ENCODE measurements at places on chromosomes 6 and 20. TPM values are rescaled to one million over a fixed set of nuclear protein-coding genes. Genes with fewer than 3 reads are reported as not detected.

- DNase-seq: no peak
These were observed 126.9 kb upstream of the TIAM2 start for GRCh38 chr6:154868143-154868594.

GRCh38 chr6:41430875-41431274, 95.5 kb downstream of the NCR2 start:
- DNase-seq: no peak

DNA sequence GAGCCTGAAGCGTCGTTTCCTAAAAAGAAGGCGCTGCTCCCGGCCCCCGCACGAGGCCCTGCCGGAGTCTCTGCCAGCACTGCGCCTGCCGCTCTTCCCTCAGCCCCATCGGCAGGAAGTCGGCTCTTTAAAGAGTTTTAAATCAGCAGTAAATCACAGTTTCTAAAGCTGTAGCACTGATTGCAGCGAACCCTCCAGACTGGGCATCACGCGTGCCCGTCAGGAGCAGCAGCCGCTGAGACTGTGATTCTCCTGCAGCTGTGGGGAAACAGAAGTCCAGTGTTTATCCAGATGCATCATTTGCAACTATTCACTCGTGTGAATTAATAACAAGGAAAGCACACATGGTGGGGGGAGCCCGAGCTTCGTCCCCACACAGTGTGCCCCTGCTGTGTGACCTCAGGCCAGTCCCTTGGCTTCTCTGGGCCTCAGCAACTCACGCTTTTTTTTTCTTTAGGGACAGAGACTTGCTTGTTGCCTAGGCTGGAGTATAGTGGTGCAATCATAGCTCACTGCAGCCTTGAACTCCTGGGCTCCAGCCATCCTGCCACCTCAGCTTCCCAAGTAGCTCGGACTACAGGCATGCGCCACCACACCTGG, 28.3 kb downstream of the DLL1 start:
- no peak for DNase-seq

GRCh38 chr20:38842026-38842425, 36.5 kb downstream of the PPP1R16B start:
- DNase-seq: no peak

GRCh38 chr6:134733801-134734200, 216.1 kb downstream of the ALDH8A1 start:
- DNase-seq: no peak

The CST1 gene
- total RNA-seq: not detected

- DNase-seq: no peak
These were observed 137.6 kb upstream of the MARCKS start for GRCh38 chr6:113719545-113719944.

- no peak for DNase-seq
These were observed 11.0 kb downstream of the RIPOR3 start for GRCh38 chr20:50680105-50680960.

DNA sequence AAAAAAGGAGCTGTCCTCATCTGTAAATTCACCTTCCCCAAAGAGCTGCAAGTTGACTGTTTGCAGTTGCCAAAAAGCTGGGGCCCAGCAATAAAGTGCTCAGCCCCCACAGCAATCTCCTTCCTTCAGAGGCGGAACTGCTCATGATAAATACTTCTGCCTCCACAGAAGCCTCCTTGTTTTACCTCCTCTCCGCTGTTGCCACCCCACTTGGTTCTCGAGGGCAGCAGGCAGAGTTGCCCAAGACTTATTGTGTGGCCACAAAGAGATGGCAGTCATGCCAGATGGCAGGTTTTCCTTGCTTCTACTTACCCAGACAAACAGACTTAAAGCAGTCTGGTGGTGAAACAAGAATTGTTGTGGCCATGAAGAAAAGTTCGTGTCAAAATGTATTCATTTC, 66.3 kb downstream of the SLX4IP start:
- DNase-seq: no peak

The SLC22A7 gene
- total RNA-seq: not detected

DNA sequence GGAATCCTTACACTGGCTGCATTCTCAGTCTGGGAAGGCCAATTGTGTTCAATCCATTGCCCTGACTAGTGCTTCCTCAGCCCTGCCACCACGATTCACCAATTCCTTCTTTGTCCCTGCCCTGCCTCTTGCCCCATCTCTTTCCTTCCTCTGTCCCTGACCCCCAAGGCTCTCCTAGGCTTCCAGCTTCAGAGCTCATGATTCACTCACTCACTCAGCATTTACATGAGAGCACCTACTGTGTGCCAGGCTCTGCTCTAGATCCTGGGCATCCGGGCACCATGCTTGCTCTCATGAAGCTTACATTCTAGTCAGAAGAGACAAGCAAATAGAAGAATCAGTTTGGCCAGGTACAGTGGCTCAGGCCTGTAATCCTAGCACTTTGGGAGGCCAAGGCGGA, 489.5 kb upstream of the JARID2 start:
- no peak for DNase-seq

DNA sequence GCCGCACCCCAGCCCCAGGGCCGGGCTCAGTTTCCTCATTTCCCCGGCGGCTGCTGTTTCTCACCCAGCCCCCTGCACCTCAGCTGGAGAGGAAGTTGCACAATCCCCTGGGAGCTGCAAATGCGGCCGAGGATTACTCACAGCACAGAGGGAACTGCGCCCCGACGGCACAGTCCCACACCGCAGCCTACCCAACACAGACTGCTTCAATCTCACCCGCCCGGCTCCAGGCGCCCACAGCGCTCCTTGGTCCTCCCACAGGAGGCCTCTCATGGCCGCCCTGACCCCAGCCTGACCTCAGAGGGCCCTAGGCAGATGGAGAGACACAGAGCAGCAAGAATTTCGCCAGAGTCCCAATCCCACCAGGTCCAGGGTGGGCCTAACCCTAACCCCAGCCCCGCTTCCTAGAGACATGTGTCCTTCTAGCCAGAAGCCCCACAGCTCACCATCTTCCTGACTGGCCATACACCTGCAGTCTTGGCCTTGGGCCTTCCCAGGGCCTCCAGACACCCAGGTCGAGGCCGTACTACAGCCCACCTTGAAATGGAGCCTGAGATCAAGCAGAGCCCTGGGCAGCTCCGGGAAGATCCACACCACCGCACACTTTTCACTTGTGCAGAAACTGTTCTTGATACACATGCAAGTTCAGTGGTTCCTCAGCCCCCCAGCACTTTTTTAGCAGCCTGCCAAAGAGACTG, 11.7 kb downstream of the TFEB start:
- no peak for DNase-seq

GRCh38 chr6:170223718-170224693, 66.9 kb downstream of the DLL1 start:
- DNase-seq: no peak

DNA sequence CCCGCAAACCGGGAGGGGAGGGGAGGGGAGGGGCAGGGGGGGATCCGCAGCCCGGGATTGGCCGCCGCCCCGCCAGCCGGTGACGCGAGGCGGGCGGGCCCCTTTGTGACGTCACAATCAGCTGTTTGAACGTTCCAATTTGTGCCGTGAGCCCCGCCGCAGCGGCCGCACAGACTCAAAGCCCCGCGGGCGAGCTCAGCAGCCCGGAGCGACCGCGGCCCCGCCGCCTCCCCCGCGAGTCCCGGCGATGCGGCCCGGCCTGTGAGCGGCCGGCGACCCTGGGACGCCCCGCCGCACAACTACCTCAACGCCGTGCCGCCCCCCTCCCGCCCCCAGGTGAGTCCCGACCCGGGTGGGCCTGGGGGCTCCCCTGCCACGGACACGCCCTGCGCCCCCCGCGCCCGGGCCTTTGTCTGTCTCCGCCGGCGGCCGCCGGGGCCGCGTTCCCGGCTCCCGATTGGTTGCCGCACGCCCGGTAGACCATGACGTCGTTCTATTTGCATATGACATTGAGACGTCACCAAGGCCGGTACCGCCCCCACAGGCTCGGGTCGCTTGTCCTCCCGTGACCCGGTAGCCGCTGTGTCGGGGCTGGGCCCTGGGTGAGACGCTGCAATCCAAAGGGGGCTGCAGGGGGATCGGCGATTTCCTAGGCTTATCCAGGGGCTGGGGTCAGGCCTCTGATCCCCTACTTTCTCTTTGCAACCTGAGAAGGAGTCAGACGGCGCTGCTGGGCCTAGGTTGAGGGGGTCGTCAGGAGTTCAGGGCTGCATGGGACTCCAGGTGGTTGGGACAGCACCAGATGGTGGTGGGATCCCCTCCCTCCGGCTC, at the start of gene TP53INP2:
Gene TP53INP2, plus strand, starts transcription at position 168 of the 831 bp plus-strand sequence. CDS start 4,396 bp downstream, outside the sequence.
- peak; percentile 99 for DNase-seq

The PHF1 gene
- total RNA-seq: 68.5 TPM

GRCh38 chr20:50043573-50044352, 61.0 kb downstream of the SNAI1 start:
- no peak for DNase-seq

- no peak for DNase-seq
These were observed 643.8 kb upstream of the AGPAT4 start for GRCh38 chr6:161917645-161918044.

DNA sequence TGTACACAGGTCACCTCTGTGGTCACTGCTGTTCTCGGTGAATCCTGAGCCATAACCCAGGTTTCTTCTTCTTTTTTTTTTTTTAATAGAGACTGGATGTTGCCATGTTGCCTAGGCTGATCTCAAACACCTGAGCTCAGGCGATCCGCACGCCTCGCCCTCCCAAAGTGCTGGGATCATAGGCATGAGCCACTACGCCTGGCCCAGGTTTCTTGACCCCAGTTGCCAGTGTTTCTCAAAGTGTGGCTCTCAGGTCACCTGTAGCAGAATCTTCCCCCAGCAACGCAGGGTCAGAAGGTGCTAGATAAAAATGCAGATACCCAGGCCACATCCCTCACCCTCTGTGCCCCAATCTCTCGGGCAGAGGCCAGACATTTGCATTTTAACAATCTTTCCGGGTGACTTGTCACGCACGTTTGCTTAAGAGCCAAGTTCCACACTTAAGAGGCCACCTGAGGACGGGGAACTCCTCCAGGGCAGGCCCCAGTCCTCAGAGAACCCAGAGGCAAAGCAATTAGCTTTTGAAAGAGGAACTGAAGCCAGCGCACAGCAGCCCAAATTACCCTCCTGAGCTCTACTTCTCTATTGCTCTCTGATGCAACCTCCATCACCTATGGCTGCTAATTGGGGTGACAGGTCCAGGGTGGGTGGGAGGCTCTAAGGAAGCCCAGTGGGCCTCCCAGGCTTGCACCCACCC, 81.8 kb downstream of the NFATC2 start:
- no peak for DNase-seq

GRCh38 chr20:48236000-48236970, 451.0 kb upstream of the SULF2 start:
- DNase-seq: no peak

- DNase-seq: no peak
These were observed 3.6 kb upstream of the TFEB start for GRCh38 chr6:41739041-41739440.

The ZC2HC1B gene
- not detected for total RNA-seq
